Activated CD4-positive, alpha-beta T cell treated with anti-CD3 and anti-CD28 coated beads for 4 hours (primary cell): ENCODE measurements at places on chromosomes 1 and 21.

GRCh38 chr1:41626146-41626545 lies 141.7 kb upstream of the EDN2 start:
- DNase-seq, result no peak

DNA sequence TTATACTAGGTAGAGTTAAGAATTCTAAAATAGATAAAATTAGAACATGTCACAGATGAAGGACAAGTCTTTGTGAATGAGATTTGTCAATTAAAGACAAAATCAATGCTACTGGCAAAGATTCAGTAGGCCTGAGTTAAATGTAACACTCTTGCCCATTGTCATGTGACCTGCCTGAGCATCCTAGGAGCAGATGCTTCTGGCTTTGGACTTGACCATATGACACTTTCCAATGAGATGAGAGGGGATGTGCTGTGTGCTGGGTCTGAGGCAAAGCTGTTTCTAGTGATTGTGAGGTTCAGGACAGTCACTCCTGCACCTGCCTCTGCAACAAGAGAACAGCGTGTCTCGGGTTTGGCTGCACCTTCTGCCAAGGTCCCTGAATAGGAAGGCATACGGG lies 144.9 kb downstream of the HIVEP3 start:
- DNase-seq, result no peak

DNA sequence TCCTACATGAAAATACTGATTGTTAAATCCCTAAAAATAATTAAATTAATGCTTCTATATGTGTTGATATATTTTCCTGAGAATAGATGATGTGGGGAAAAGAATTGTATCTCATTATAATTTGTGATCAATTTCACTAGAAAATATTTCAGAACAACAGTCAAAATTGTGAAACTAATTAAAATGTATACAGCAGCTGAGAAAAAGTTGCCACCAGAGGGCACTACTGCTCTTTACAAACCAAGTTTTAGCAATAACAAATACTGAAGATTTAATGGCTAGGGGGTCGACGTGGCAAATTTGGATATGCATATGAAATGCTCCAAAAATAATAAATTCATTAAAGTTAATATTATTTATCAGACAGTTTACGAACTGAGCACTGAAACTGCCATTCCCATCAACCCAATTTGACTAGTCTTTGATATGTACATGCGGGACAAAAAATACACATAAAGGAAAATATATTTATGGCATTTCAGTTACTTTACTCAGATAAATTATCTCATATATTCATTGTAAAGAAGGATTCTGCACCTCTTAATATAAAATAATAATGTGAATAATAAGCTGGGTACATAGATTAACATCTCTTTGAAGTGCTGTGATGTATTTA lies 96.3 kb upstream of the TMPRSS15 start:
- peak; percentile 7 for DNase-seq

DNA sequence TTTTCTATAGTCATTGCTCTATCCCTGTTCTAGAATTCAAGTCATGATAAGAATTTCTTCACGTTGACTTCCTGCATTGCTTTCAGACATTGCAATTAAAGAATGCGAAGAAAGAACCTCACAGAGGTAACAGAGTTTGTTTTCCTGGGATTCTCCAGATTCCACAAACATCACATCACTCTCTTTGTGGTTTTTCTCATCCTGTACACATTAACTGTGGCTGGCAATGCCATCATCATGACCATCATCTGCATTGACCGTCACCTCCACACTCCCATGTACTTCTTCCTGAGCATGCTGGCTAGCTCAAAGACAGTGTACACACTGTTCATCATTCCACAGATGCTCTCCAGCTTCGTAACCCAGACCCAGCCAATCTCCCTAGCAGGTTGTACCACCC lies 10.6 kb downstream of the APCS start:
- no peak for DNase-seq

DNA sequence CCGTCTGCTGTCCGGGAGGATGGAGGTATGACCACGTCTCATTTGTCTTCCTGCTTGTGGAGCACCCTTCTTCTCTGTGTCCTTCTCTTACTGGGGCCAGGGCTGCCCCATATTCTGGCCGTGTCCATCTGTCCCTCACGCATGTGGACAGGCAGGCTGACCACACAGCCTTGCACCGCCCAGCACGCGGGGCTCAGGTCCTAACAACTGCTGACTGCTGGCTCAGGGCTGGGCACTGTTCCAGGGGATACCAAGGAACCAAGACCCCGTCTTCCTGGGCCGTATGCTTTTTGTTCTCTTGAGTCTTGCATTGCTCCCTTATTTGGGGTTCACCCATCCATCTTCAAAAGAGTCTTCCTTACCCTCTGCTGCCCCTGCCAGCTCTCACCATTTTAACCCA lies 17.5 kb upstream of the SPSB1 start:
- DNase-seq, result no peak

- no peak for DNase-seq
These were observed 14.1 kb downstream of the ADGRB2 start for GRCh38 chr1:31749785-31750735.

DNA sequence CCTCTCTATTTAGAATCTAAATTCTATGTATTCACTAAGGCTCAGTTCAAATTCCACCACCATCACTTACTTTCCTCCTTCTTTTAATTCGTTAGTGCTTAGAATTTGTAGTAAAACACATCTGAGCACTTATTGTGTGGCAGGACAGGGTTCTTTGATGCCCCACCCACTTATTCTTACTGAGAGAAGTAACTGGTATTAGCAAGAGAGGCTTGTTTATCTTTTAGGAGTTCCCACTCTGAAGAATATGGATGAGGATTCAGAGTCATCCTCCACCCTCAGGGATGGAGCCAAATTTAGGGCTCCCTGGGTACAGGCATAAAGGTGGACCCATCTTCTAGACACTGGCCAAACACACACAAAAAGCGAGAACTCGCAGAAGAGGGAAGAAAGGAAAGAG lies 11.5 kb upstream of the TAF1A start:
- no peak for DNase-seq

GRCh38 chr1:175155473-175155856 lies 37.1 kb downstream of the KIAA0040 start:
- no peak for DNase-seq

- DNase-seq, result no peak
These were observed 37.2 kb upstream of the EPHA8 start for GRCh38 chr1:22526098-22526497.

GRCh38 chr1:44292651-44293050 lies 62.4 kb downstream of the ERI3 start:
- DNase-seq, result no peak

DNA sequence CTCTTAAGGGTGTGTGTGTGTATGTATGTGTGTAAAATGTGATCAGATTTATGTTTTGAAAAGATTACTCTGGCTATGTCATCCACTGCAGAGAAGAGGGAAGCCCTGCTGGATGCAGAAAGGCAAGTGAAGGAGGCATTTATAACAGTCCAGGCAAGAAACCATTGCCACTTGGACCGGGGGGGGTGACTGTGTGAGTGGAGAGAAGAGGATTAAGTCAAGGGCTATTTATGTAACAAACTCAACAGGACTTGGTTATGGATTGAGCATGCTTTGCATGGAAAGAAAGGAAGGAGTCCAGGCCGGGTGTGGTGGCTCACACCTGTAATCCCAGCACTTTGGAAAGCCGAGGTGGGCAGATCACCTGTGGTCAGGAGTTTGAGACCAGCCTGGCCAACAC lies 143.0 kb downstream of the URB2 start:
- DNase-seq, result no peak

- no peak for DNase-seq
These were observed 54.5 kb upstream of the LHX8 start for GRCh38 chr1:75079538-75080290.

DNA sequence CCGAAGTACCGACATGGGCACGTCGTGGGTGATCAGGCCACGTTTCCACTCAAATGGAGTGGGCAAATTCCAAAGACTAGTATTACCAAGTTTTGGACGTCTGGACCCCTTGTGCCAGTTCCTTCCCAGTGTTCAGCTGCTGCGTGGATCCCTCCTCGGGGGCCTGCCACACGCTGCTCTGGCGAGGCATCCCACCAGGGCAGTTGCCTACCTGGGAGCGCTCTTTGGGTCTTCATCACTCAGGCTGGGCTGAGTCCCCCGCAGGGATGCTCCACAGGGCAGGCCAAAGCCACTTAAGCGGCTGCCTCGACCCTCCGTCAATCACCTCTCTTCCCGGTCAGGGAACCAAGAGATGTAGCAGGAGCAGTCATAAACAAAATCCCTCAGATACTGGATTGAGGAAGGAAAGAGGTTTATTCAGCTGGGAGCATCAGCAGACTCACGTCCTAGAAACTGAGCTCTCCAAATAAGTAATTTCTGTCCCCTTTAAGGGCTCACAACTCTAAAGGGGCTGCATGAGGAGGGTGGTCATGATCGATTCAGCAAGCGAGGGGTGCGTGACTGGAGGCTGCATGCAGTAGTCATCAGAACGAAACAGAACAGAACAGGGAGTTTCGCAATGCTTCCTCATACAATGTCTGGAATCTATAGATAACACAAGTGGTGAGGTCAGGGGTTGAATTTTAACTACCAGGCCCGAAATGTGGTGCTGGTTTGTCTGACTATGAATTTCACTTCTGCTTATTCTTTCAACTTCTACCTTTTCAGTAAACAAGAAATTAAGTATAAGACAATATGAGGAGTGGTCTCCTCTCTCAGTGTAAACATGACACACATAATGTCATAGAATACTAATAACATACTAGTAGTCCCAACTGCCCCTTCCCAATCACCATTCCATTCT lies 998.6 kb upstream of the NCAM2 start:
- DNase-seq, result no peak

DNA sequence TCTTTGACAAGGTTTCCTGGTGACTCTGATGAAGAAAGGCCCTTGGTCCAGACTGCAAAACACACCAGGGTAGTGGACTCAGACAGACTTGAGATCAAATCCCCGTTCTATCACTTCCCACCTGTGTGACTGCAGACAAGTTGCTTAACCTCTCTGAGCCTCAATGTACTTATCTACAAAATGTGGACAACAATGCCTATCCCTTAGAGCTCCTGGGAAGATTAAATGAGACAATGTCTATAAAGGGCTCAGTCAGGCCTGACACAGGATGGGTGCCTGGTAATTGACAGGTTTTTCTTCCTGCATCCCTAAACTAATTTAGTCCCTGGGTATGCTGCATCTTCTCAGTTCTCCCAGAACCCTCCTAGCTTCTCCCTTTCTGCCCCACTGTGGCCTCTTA lies 37.9 kb upstream of the ZBTB40 start:
- no peak for DNase-seq

DNA sequence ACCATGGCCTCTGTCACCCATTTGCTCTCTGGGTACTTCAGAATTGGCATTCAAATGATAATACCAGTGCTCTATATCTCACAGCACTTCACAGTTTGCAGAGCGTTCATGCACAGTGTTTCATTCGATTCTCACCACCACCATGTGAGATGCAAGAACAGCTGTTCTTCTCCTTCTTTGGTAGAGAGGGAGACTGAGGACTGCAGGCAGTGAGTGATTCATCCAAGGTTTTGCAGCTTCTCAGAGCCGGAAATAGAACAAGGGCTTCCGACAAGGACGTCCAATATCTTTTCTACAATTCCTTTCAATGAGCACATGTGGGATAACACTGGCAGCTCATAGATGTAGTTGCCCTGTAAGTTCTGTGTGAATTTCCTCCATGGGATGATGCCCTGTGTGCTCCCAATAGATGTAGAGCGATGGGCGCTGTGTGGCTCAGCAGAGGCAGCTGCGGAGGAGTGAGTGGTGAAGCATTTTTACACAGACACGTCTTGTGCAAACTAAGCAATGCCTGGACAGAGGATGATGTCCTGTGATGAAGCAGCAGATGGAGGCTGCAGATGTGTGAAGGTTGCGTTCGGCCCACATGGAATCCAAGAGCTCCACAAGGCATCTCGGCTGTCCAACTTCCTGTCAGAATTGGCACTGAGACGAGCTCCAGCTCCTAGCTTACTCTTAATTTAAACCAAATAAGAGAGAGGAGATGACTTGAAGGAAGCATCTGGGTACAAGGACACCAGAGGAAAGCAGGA lies 24.9 kb downstream of the MT1HL1 start:
- DNase-seq, result no peak

- DNase-seq, result no peak
These were observed 656.1 kb downstream of the KIF26B start for GRCh38 chr1:245810789-245811337.

DNA sequence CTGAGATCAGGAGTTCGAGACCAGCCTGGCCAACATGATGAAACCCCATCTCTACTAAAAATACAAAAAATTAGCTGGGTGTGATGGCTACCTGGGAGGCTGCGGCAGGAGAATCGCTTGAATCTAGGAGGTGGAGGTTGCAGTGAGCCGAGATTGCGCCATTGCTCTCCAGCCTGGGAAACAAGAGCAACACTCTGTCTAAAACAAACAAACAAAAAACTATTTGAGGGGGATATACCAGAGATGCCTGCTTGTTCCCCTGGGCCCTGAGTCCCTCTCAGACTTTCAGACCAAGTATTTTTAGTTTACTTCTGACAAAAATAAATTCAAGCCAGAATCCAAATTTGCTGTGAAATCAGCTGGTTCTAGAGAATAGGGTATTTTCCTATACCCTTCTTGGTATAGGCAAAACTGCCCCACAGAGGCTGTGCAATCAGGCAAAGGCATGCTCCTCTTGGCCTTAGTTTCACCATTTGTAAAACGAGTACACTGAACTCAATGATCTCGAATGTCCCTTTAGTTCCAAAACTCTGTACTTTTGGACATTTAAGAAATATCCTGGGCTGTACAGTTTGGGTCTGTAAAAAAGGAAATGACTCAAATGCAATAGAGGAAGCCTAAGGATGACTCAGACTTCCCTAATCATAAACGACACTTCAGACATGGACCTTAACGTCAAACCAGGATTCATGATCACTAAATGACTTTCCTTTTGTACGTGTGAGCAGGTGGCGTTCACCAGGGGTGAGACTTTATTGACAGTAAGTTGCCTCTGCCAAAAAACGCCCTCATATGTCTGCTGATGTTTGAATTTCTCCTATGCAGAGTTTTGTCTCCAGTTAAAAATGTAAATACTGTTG lies 16.1 kb downstream of the ENSA start:
- DNase-seq, result peak; percentile 60

DNA sequence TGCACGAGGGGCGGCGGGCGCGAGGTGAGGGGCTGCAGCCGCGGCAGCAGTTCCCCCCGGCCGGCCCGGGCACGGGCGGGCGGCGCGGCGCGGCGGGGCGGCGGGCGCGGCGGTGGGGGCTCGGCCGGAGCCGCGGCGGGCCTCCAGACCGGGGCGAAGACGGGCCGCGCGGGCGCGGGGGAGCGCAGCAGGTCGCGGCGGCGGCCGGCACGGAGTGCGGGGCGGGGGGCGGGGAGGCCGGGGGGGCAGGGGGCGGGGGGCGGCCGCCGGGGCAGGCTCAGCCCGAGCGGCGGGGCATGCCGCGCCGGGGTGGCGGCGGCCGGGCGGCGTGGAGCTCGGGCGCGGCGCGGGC lies 311 bp downstream of the IRF2BP2 start:
- DNase-seq, result no peak

DNA sequence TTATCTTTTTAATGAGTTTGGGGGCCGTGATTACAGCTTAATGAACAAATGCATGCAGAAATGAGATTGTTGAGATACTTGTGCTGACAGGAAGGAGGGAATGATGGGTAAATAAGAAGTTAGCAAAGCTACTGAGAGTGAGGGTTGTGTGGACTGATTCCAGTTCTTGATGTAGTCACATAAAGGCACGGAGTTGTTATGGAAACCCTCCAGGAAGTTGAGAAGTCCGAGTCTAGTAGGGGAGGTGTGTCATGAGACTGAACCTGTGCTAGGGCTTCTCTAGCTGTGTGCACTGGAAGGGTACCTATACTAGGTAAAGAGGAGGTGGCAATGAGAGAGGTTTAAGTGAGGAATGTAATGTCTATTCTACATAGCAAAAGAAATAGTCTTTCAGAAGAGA lies 475.7 kb downstream of the USP25 start:
- no peak for DNase-seq
